CD14-positive monocyte (primary cell): ENCODE measurements at places on chromosomes 5 and 9. TPM values are rescaled to one million over a fixed set of nuclear protein-coding genes. Genes with fewer than 3 reads are reported as not detected.

DNA sequence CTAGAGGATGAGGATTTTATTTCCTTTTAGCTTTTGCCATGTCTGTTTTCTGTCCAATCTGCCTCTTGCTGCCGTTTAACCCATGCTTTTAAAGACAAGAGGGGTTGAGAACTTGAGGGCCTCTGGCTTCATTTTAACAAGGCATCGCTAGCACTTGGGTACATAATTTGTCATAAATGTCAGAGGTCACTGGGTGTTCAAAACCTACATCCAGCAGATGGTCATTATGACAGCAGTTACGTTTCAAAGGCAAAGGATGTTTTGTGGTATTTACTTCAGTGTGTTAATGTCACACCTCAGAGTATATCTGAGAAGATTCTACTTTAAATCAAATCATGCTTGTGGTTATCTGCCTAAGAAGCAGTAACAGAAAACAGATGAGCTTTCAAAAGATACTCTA lies 918.3 kb downstream of the NR2F1-AS1 start:
- H3K36me3 ChIP-seq: no peaks in the 10 kb centered on the region
- no peak for DNase-seq
- no peak overlapping the region for H3K4me3 ChIP-seq
- no peak overlapping the region for H3K27ac ChIP-seq

GRCh38 chr5:105885266-105885665 lies 1785.5 kb downstream of the EFNA5 start:
- H3K36me3 ChIP-seq: no peaks in the 10 kb centered on the region
- no peak overlapping the region for H3K4me3 ChIP-seq
- no peak for DNase-seq
- H3K27me3 ChIP-seq: no peaks in the 10 kb centered on the region
- no peak overlapping the region for H3K27ac ChIP-seq
- H3K4me1 ChIP-seq: no peaks in the 10 kb centered on the region

DNA sequence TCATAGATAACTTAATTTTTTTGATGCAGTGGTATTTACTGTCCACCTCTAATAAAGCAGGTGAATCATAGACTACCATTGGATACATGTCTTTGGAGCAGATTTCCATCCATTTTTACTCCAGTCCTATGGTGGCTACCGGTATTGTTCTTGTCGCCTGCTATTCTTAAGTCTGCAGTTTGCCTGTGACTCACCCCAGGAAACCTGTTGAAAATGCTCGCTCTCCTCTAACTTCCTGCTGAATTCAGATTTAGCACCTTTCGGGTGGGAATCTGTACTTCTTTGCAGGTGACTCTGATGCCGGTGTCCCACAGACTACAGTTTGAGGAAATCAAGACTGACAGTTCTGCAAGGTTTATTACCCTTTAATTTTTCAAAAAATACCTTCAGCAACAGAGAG lies 58.8 kb upstream of the DHFR start:
- H3K27ac ChIP-seq: no peak overlapping the region
- no peak for DNase-seq
- no peaks in the 10 kb centered on the region for H3K4me1 ChIP-seq
- peaks cover 73% of the 10 kb centered on the region for H3K36me3 ChIP-seq
- no peaks in the 10 kb centered on the region for H3K27me3 ChIP-seq
- no peak overlapping the region for H3K4me3 ChIP-seq

The ITGA2 gene
- polyA plus RNA-seq: not detected

The IL13 gene
- not detected for polyA plus RNA-seq

- H3K4me1 ChIP-seq: no peaks in the 10 kb centered on the region
- no peak overlapping the region for H3K27ac ChIP-seq
- H3K36me3 ChIP-seq: no peaks in the 10 kb centered on the region
- no peaks in the 10 kb centered on the region for H3K27me3 ChIP-seq
- H3K4me3 ChIP-seq: no peak overlapping the region
Measured at GRCh38 chr9:84991514-84991870, 322.0 kb downstream of the NTRK2 start.

The ROPN1L gene
- 2.1 TPM for polyA plus RNA-seq

DNA sequence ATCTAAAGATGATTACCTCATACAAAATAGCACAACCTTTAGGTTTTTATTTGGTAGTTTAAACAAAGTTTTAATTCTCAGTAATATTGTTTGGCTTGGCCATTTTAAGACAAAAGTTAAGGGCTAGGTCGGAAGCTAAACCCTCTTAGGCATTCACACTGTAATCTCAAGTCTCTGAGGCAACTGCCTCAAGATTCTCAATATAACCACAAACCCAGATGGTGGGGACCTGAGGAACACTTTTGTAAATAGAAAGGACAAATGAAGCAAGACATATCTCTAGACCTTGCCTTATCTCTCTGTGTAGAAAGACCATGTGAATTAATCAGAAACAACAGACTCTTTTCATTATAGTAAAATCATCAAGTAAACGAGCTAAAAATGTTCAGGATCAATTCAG lies 500.2 kb upstream of the CDH6 start:
- no peaks in the 10 kb centered on the region for H3K4me1 ChIP-seq
- no peaks in the 10 kb centered on the region for H3K27me3 ChIP-seq
- no peak overlapping the region for H3K27ac ChIP-seq
- no peak for DNase-seq

DNA sequence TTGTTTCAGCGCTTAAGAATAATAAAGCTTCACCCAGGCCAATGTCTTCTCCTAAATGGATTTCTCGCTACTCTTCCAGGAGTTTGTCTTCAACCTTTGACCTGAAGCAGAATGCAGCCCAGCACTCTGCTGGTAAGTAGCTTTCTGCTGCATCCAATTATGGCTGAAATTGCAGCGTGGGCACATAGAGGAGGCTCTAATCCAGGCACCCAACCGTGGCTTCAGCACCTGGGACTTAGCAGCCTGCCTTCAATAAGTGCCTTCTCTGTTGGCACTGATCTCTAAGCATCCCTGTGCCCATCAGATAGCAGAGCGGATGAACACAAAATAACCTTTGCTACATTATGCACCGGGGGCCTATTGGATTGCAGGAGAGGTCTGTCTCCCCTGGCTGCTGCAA lies 105.2 kb downstream of the TRIM32 start:
- H3K4me3 ChIP-seq: no peak overlapping the region
- H3K27me3 ChIP-seq: no peaks in the 10 kb centered on the region
- H3K27ac ChIP-seq: no peak overlapping the region
- H3K4me1 ChIP-seq: no peaks in the 10 kb centered on the region
- no peaks in the 10 kb centered on the region for H3K36me3 ChIP-seq

DNA sequence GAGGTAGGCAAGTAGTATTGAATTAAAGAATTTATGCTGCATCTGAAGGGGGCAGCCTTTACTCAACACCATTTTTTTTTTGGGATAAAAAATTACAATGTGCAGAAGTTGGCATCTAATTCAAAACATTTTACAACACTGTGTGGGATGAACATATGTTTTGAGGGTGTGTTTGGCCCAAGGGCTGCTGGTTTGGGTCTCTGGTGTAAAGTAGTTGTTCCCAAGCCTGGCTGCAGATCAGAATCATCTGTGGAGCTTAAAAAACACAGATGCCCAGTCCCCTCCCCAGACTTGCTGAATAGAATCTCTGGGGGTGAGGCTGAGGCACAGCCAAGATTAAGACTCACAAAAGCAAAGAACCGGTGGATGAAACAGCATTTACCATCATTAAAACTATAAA lies 33.0 kb upstream of the PDZD2 start:
- H3K27me3 ChIP-seq: no peaks in the 10 kb centered on the region
- no peak overlapping the region for H3K4me3 ChIP-seq
- H3K27ac ChIP-seq: no peak overlapping the region
- H3K4me1 ChIP-seq: no peaks in the 10 kb centered on the region
- no peaks in the 10 kb centered on the region for H3K36me3 ChIP-seq

DNA sequence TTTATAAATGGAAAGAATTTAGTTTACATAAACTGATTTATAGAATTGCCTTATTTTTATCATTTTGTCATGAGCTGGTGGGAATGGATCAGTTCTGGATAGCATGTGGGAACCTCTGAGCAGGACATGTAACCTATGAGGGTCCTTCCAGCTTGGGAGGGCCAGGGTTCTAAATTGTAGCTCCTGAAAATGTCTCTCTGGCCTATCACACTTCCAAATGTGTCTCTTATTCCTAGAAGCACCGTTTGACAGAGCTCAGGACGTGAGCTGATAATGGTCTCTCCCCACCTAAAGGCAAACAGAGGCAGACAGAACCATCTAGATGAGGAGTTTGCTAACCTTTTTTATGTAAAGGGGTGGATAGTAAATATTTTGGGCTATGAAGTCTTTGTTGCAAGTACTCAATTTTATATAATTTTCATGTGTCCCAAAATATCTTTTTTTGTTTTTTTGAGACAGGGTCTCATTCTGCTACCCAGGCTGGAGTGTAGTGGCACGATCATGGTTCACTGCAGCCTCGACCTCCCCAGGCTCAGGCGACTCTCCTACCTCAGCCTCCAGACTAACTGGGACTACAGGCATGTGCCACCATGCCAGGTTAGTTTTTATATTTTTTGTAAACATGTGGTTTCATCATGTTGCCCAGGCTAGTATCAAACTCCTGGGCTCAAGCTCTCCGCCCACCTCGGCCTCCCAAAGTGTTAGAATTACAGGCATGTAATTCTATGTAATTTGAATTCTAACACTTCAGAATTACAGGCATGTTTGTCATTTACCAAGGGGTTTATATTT lies 4.0 kb downstream of the TRAF1 start:
- no peak for DNase-seq
- no peak overlapping the region for H3K4me3 ChIP-seq
- no peaks in the 10 kb centered on the region for H3K27me3 ChIP-seq
- H3K4me1 ChIP-seq: peaks cover 20% of the 10 kb centered on the region
- H3K27ac ChIP-seq: no peak overlapping the region
- H3K36me3 ChIP-seq: no peaks in the 10 kb centered on the region

GRCh38 chr5:163943546-163943945 lies 438.1 kb downstream of the MAT2B start:
- H3K4me1 ChIP-seq: peaks cover 58% of the 10 kb centered on the region
- H3K27ac ChIP-seq: no peak overlapping the region
- no peaks in the 10 kb centered on the region for H3K27me3 ChIP-seq
- H3K36me3 ChIP-seq: no peaks in the 10 kb centered on the region
- no peak overlapping the region for H3K4me3 ChIP-seq

The RGS7BP gene
- not detected for polyA plus RNA-seq

- H3K36me3 ChIP-seq: peaks cover 86% of the 10 kb centered on the region
- no peaks in the 10 kb centered on the region for H3K27me3 ChIP-seq
- H3K4me1 ChIP-seq: peaks cover 17% of the 10 kb centered on the region
Measured at GRCh38 chr5:151028717-151029116, 8.3 kb downstream of the GPX3 start.

DNA sequence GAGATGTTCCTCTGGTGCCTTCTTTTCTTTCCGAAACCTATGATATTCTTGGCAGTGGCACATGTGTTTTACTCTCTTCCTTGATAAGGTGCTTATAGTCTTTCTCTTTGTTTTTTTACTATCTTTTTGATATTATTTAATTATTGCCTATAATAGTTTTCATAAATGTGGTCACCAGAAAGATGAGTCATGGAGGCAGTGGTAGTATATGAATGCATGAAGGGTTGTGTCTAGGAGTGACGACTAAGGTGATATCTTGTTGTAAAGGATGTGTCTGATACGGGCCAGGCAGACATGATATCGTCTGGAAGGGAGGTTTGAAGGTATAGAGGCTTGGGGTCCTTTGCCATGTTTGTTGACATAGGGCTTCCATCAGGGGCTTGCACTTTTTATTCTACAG lies 36.8 kb downstream of the SLC44A1 start:
- H3K27ac ChIP-seq: no peak overlapping the region
- no peaks in the 10 kb centered on the region for H3K4me1 ChIP-seq
- no peaks in the 10 kb centered on the region for H3K36me3 ChIP-seq
- H3K4me3 ChIP-seq: no peak overlapping the region

The EXD3 gene
- polyA plus RNA-seq: 2.0 TPM

- H3K36me3 ChIP-seq: no peaks in the 10 kb centered on the region
- DNase-seq: no peak
- no peaks in the 10 kb centered on the region for H3K4me1 ChIP-seq
- no peak overlapping the region for H3K4me3 ChIP-seq
Measured at GRCh38 chr9:111731928-111732327, 62.8 kb downstream of the SHOC1 start.

The NIPAL4 gene
- 0.04 TPM for polyA plus RNA-seq

The CAMK4 gene
- 0.28 TPM for polyA plus RNA-seq

DNA sequence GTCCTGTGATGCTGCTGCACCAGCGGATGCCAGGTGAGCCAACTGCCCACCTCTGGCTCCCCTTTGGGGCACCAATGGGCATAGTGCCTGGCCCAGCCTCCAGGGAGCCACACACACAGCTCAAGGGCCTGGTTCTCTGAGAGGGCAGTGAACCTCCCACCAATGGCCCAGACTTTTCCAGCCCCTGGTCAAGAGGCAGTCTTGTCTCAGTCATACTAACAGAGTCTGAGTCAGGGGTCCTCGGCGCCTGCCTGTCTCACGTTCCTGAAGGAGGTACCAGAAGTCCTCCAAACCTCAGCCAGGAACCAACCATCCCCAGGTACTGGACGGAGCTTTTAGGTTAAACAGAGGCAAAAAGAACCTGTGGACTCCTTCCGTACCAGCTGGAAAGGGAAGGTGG lies 121.1 kb downstream of the C5orf15 start:
- H3K4me1 ChIP-seq: no peaks in the 10 kb centered on the region
- no peak for DNase-seq
- H3K27ac ChIP-seq: no peak overlapping the region
- H3K27me3 ChIP-seq: no peaks in the 10 kb centered on the region
- no peak overlapping the region for H3K4me3 ChIP-seq
- H3K36me3 ChIP-seq: no peaks in the 10 kb centered on the region

The RXRA gene
- 23.2 TPM for polyA plus RNA-seq

GRCh38 chr5:141558150-141558549 lies 60.6 kb downstream of the DIAPH1 start:
- peaks cover 96% of the 10 kb centered on the region for H3K36me3 ChIP-seq
- no peaks in the 10 kb centered on the region for H3K27me3 ChIP-seq
- no peaks in the 10 kb centered on the region for H3K4me1 ChIP-seq
- no peak for DNase-seq
- H3K4me3 ChIP-seq: no peak overlapping the region

GRCh38 chr5:180817893-180818674 lies 15.5 kb upstream of the MGAT1 start:
- DNase-seq: peak; percentile 51
- peaks cover 73% of the 10 kb centered on the region for H3K4me1 ChIP-seq
- H3K36me3 ChIP-seq: no peaks in the 10 kb centered on the region
- H3K27me3 ChIP-seq: no peaks in the 10 kb centered on the region
- no peak overlapping the region for H3K27ac ChIP-seq
- H3K4me3 ChIP-seq: no peak overlapping the region

The KIF27 gene
- 1.3 TPM for polyA plus RNA-seq

DNA sequence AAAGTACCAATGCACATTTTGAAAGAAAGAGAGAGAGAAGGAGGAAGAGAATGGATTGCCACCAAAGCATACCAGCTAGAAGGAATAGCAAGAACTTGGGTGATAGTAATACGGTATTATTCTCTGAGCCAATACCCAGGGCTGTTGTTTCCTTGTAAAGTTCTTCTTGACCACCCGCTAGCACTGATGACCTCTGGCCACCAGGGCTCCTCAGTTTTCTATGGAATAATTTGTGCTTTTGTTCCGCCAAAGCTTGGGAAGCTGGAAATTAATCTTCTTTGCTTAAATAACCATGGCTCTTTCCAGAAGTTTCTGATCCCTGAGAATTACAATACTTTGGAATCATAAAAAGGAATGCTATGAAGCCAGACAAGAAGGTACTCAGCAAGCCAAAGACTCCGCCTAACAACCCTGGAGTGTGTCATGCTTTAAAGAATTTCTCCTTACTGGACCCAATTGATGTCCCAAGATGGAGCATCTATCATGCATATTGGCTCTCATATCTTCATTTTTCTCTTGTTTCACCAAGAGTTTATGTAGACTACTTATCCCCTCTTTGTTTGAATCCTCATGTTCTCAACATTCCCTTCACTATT lies 29.8 kb downstream of the OR2K2 start:
- H3K4me3 ChIP-seq: no peak overlapping the region
- no peaks in the 10 kb centered on the region for H3K36me3 ChIP-seq
- H3K4me1 ChIP-seq: peaks cover 6% of the 10 kb centered on the region
- DNase-seq: no peak
- no peak overlapping the region for H3K27ac ChIP-seq

GRCh38 chr9:110101531-110102161 lies 106.3 kb downstream of the C9orf152 start:
- no peak overlapping the region for H3K27ac ChIP-seq
- H3K4me3 ChIP-seq: no peak overlapping the region
- no peaks in the 10 kb centered on the region for H3K36me3 ChIP-seq
- H3K4me1 ChIP-seq: peaks cover 21% of the 10 kb centered on the region
